Endodermal cell (in vitro differentiated cells): ENCODE measurements at places on chromosomes 1 and 21. TPM values are rescaled to one million over a fixed set of nuclear protein-coding genes. Genes with fewer than 3 reads are reported as not detected.

Gene OR2T11
- total RNA-seq = not detected in 2 replicates

Gene AMY1B
- total RNA-seq = not detected in 3 replicates

Gene PRDM16
- total RNA-seq = 2.1 to 2.7 TPM (median 2.4 TPM) in 3 replicates

Gene TLCD4
- total RNA-seq = 14.5 to 19.3 TPM (median 16.5 TPM) in 3 replicates

Gene PEAR1
- total RNA-seq = 0.12 to 0.69 TPM (median 0.29 TPM) in 3 replicates

Gene KHDRBS1
- total RNA-seq = 223 to 240 TPM (median 235 TPM) in 3 replicates

GRCh38 chr1:10378081-10378841 is 20.6 kb upstream of the PGD start:
- no peaks in the 10 kb centered on the region for H3K4me1 ChIP-seq
- H3K4me3 ChIP-seq = no peak overlapping the region
- no peak overlapping the region for H3K27ac ChIP-seq
- DNase-seq = no peak

GRCh38 chr1:229447809-229448252 is 13.9 kb upstream of the ACTA1 start:
- no peak overlapping the region for H3K27ac ChIP-seq
- no peak overlapping the region for H3K4me3 ChIP-seq
- H3K4me1 ChIP-seq = no peaks in the 10 kb centered on the region
- H3K27me3 ChIP-seq = no peaks in the 10 kb centered on the region
- no peak for DNase-seq
- H3K36me3 ChIP-seq = peaks cover 78% of the 10 kb centered on the region

DNA sequence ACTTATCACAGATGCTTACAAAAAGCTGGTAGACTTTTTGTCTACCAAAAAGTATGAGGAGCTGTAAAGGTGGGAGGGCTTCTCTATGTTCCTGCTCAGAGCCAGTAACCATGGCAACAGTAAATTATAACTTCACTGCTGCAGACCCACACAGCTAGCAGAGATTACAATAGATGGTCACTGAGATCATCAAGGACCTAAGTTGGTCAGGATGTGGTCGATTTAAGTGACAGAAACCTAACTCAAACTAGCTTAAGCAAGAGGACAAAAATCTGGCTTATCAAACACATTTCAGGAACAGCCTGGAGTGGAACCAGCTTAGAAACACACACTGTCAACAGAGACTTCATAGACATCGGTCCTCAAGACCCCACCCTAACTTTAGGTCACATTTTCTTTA is 113.4 kb upstream of the ATP1A1 start:
- peaks cover 28% of the 10 kb centered on the region for H3K4me1 ChIP-seq
- H3K27me3 ChIP-seq = no peaks in the 10 kb centered on the region
- DNase-seq = no peak
- H3K4me3 ChIP-seq = no peak overlapping the region
- no peak overlapping the region for H3K27ac ChIP-seq
- no peaks in the 10 kb centered on the region for H3K36me3 ChIP-seq

DNA sequence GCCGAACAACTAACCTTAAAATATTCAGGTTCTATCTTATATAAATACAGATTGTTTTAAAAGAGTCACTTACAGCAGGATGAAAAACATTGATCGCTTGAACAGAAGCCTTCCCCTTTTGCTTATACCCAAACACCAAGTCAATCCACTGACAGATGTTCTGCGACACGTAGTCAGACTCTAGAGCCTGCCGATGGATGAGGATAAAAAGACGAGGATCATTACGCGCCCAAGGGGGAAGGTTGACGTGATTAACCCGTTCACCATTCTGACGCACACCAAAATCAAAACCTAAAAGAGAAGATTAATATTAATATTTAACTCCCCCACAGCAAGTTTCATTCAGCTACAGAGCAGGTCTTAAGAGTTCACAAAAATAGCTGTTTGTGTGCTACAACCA is 59.4 kb upstream of the GNG4 start:
- H3K4me1 ChIP-seq = no peaks in the 10 kb centered on the region
- H3K4me3 ChIP-seq = no peak overlapping the region

GRCh38 chr1:219927298-219927955 is 930 bp downstream of the SLC30A10 start:
- H3K27ac ChIP-seq = no peak overlapping the region
- H3K4me3 ChIP-seq = peak overlapping the region; percentile 68
- H3K27me3 ChIP-seq = peaks cover 49% of the 10 kb centered on the region
- DNase-seq = no peak
- H3K4me1 ChIP-seq = peaks cover 3% of the 10 kb centered on the region

DNA sequence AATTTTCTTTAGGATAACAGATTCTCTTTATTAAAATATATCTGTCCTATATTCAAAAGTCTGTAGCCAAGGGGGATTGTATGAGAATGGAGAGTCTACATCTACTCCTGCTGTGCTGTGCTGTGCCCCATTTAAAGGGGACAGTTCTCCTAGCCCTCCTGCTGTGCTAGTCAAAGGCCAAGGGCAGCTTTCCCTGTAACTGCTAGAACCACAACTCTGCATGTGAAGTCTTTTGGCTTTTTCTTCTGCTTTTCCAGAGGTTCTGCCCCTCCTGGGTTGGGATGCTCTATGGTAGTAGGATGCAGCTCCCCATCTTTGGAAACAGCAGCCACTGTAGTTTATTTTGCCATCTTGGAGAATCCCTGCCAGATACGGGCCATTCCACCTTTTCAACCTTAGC is 197.5 kb upstream of the JUN start:
- no peaks in the 10 kb centered on the region for H3K36me3 ChIP-seq
- peak; percentile 70 for DNase-seq
- no peak overlapping the region for H3K27ac ChIP-seq
- no peak overlapping the region for H3K4me3 ChIP-seq
- H3K27me3 ChIP-seq = peaks cover 23% of the 10 kb centered on the region
- H3K4me1 ChIP-seq = peaks cover 13% of the 10 kb centered on the region

DNA sequence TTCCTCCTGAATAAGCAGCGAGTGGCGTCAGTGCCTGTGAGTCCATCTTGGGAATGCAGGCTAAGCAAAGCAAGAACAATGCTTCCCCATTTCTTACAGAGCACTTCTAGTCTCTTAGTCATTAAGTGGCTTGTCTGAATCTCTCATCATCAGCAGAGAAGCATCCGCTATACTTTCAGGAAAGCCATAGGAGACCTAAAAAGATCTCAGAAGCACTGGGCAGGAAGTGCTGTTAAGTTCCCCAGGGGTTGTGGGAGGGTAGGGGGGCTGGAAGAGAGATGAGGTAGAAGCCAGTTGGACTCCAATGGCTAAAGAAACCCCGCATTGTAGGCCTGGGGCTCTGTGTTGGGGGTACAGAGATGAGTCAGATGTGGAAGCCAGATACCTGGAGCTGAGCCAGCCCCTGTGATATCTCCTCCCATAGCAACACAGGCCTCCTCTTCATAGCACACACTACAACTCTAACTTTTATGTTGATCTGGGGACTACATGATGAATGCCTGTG is 44.9 kb downstream of the SYT6 start:
- H3K27me3 ChIP-seq = peaks cover 100% of the 10 kb centered on the region
- H3K4me1 ChIP-seq = no peaks in the 10 kb centered on the region
- no peak overlapping the region for H3K4me3 ChIP-seq

GRCh38 chr1:155173478-155174323 is at the start of gene TRIM46:
Gene TRIM46 (plus strand): TSS chr1:155173849. CDS start chr1:155173967, 118 bp downstream.
- peak within 1 kb of the TSS; percentile 94 for H3K4me3 ChIP-seq
- no peaks in the 10 kb centered on the region for H3K4me1 ChIP-seq

GRCh38 chr1:908661-909060 is 15.1 kb upstream of the SAMD11 start:
- no peak overlapping the region for H3K27ac ChIP-seq
- peaks cover 21% of the 10 kb centered on the region for H3K27me3 ChIP-seq
- H3K36me3 ChIP-seq = no peaks in the 10 kb centered on the region
- peak; percentile 7 for DNase-seq
- no peak overlapping the region for H3K4me3 ChIP-seq

- no peak for DNase-seq
- no peaks in the 10 kb centered on the region for H3K4me1 ChIP-seq
- H3K27ac ChIP-seq = peak overlapping the region; percentile 6
- no peaks in the 10 kb centered on the region for H3K36me3 ChIP-seq
Observed at GRCh38 chr1:219744652-219745469, 132.0 kb upstream of the ZC3H11B start.

- H3K27ac ChIP-seq = no peak overlapping the region
- peaks cover 9% of the 10 kb centered on the region for H3K4me1 ChIP-seq
- peaks cover 38% of the 10 kb centered on the region for H3K27me3 ChIP-seq
- H3K4me3 ChIP-seq = peak overlapping the region; percentile 57
- peak; percentile 86 for DNase-seq
Observed at GRCh38 chr1:59078070-59078800, 218.7 kb upstream of the FGGY start.

DNA sequence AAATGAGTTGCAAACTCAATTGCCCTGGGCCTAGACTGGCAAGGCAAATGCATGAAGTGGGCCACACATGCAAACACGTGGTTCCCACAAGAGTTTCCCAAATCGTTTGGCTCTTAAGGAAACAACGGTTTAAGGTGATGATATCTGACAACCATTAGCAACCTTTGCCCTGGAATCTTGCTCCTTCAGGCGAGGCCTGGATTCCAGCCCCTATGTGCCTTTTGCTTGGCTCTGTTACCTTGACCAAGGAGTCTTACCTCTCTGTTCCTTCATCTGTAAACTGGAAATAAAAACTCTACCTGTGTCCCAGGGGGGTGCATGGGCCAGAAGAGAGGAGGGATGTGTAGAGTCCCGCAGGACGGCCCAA is 72.1 kb upstream of the CASZ1 start:
- peaks cover 52% of the 10 kb centered on the region for H3K27me3 ChIP-seq
- no peaks in the 10 kb centered on the region for H3K36me3 ChIP-seq
- no peak for DNase-seq
- H3K4me1 ChIP-seq = no peaks in the 10 kb centered on the region

GRCh38 chr1:241608379-241609033 is 31.7 kb downstream of the CHML start:
- no peak overlapping the region for H3K27ac ChIP-seq
- DNase-seq = no peak
- H3K4me1 ChIP-seq = peaks cover 10% of the 10 kb centered on the region
- no peaks in the 10 kb centered on the region for H3K36me3 ChIP-seq
- H3K4me3 ChIP-seq = no peak overlapping the region

DNA sequence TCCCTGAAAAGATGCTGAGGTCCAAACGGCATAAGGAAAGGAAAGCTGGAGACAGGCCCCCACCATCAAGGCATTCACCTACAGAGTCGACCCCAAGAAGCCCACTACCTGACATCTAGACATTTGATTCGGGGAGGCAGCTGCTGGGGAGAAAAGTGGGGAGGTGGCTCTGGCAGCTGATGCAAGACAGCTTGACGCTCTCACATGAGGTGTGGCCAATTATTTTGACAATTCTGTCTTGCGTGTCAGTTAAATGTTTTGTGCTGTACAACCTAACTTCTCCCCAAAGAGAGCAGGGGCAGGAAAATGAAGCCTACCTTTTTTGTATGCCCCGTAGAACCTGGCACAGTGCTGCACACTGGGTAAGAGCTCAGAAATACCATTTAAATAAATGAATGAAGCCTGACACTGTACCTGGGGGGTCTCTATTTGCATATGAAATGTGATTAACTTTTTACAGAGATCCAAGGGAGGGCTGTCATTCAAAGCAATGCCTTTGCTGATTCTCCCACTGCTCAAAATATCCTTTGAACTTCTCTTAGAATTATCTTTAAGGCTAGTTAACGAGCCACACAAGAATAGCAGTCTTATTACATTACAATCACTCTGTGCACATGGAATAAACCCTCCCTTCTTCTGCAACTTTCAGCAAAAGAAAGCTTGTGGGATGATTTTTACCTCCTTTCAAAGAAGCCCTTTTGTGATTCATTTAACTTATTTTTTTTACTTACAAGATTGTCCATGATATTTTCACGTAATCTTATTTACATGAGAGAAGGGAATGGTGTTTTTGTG is 163.2 kb downstream of the TNR start:
- DNase-seq = no peak
- no peaks in the 10 kb centered on the region for H3K36me3 ChIP-seq
- no peak overlapping the region for H3K27ac ChIP-seq
- peaks cover 13% of the 10 kb centered on the region for H3K27me3 ChIP-seq
- no peak overlapping the region for H3K4me3 ChIP-seq

DNA sequence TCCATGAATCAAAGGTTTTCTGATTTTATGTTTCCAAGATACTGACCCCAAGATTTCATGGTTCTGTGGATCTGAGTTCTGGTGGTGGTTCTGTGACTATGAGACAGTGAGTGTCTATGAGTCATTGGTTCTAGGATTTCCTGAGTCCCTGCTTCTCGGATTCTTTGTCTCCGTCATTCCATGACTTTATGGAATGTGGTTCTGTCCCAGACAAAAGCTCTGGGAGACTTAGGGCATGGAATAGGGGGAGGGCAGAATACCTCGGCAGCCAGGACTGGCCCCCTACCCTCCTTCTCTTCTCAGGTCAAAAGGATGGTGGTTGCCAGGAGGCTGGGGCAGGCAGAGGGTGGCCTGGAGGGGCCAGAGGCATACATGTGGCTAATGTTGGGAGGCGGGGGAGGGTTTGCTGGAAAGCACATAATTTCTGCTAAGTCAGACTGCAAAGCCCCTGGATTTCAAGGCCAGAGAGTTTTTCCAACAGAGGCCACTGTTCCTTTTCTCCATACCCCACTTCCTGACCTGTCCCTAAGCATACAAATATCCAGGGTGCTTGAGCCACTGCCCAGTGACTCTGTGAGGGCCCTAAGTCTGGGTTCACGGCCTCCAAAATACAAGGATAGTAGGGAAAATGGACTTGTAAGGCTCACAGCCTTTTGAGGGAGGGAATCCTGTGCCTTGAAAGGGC is 17.2 kb downstream of the CDCP2 start:
- peak overlapping the region; percentile 97 for H3K27ac ChIP-seq
- no peak for DNase-seq
- peaks cover 13% of the 10 kb centered on the region for H3K4me1 ChIP-seq
- H3K36me3 ChIP-seq = no peaks in the 10 kb centered on the region

- DNase-seq = no peak
- no peaks in the 10 kb centered on the region for H3K27me3 ChIP-seq
- H3K36me3 ChIP-seq = no peaks in the 10 kb centered on the region
- H3K4me3 ChIP-seq = no peak overlapping the region
Observed at GRCh38 chr1:185406691-185407009, 89.6 kb upstream of the IVNS1ABP start.

GRCh38 chr1:24481101-24481500 is 21.5 kb upstream of the RCAN3 start:
- no peaks in the 10 kb centered on the region for H3K4me1 ChIP-seq
- H3K27ac ChIP-seq = no peak overlapping the region
- H3K4me3 ChIP-seq = no peak overlapping the region
- no peaks in the 10 kb centered on the region for H3K27me3 ChIP-seq

GRCh38 chr1:167294528-167294927 is 73.8 kb downstream of the POU2F1 start:
- no peak overlapping the region for H3K27ac ChIP-seq
- peaks cover 4% of the 10 kb centered on the region for H3K4me1 ChIP-seq
- H3K27me3 ChIP-seq = no peaks in the 10 kb centered on the region
- DNase-seq = no peak
- no peak overlapping the region for H3K4me3 ChIP-seq

GRCh38 chr1:86068841-86069756 is 87.5 kb downstream of the COL24A1 start:
- no peak overlapping the region for H3K4me3 ChIP-seq
- no peak for DNase-seq
- H3K27me3 ChIP-seq = no peaks in the 10 kb centered on the region
- no peaks in the 10 kb centered on the region for H3K36me3 ChIP-seq
- no peak overlapping the region for H3K27ac ChIP-seq
